ENCODE measurements at places on chromosomes 1 and 21. TPM values are rescaled to one million over a fixed set of nuclear protein-coding genes. Genes with fewer than 3 reads are reported as not detected.
A peak's percentile ranks its signal among the peaks of the same experiment; 100 is the strongest.

The TRIM46 gene
- total RNA-seq: not detected

GRCh38 chr1:224182057-224182865 lies 779 bp upstream of the DEGS1 start:
- H3K4me1 ChIP-seq: peaks cover 4% of the 10 kb centered on the region
- H3K36me3 ChIP-seq: no peaks in the 10 kb centered on the region
- H3K27me3 ChIP-seq: no peaks in the 10 kb centered on the region
- peak overlapping the region; percentile 70 for H3K4me3 ChIP-seq

The ZNF648 gene
- 0.80 TPM for total RNA-seq

The NCF2 gene
- 3.2 TPM for total RNA-seq

GRCh38 chr21:40667967-40668366 lies 179.0 kb downstream of the DSCAM start:
- no peak overlapping the region for H3K27ac ChIP-seq
- H3K27me3 ChIP-seq: no peaks in the 10 kb centered on the region

GRCh38 chr1:24427545-24427862 lies 11.9 kb downstream of the NIPAL3 start:
- no peaks in the 10 kb centered on the region for H3K27me3 ChIP-seq
- H3K4me3 ChIP-seq: no peak overlapping the region
- H3K4me1 ChIP-seq: no peaks in the 10 kb centered on the region
- no peak for DNase-seq

The CTNNBIP1 gene
- 27.1 TPM for total RNA-seq

The CFHR1 gene
- 0.85 TPM for total RNA-seq

- H3K27me3 ChIP-seq: no peaks in the 10 kb centered on the region
- DNase-seq: no peak
- H3K4me3 ChIP-seq: no peak overlapping the region
- H3K4me1 ChIP-seq: no peaks in the 10 kb centered on the region
Measured at GRCh38 chr1:107277022-107277421, 136.2 kb downstream of the NTNG1 start.

DNA sequence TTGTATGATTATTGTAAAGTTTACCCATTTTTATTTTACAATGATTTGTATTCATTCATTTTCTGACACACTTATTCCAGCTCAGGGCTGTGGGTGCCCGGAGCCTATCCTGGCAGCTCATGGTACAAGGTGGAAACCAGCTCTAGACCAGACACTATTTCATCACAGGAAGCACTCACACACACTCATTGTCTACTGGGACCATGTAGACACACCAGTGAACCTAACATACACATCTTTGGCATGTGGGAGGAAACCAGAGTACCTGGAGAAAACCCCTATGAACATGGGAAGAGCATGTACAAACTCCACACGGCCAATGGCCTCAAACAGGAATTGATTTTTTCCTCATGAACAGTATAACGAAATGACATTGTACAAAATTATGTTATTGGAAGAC lies 2.4 kb downstream of the DTL start:
- no peaks in the 10 kb centered on the region for H3K4me1 ChIP-seq
- H3K36me3 ChIP-seq: no peaks in the 10 kb centered on the region
- no peak overlapping the region for H3K4me3 ChIP-seq
- no peak for DNase-seq
- H3K27ac ChIP-seq: no peak overlapping the region

GRCh38 chr1:205572421-205572820 lies 59.4 kb downstream of the ELK4 start:
- H3K27me3 ChIP-seq: no peaks in the 10 kb centered on the region
- H3K36me3 ChIP-seq: no peaks in the 10 kb centered on the region
- peaks cover 1% of the 10 kb centered on the region for H3K4me1 ChIP-seq
- H3K27ac ChIP-seq: no peak overlapping the region

- H3K4me1 ChIP-seq: no peaks in the 10 kb centered on the region
- no peaks in the 10 kb centered on the region for H3K27me3 ChIP-seq
- no peaks in the 10 kb centered on the region for H3K36me3 ChIP-seq
- no peak overlapping the region for H3K27ac ChIP-seq
- DNase-seq: no peak
Measured at GRCh38 chr1:23889074-23889473, 21.0 kb upstream of the FUCA1 start.

DNA sequence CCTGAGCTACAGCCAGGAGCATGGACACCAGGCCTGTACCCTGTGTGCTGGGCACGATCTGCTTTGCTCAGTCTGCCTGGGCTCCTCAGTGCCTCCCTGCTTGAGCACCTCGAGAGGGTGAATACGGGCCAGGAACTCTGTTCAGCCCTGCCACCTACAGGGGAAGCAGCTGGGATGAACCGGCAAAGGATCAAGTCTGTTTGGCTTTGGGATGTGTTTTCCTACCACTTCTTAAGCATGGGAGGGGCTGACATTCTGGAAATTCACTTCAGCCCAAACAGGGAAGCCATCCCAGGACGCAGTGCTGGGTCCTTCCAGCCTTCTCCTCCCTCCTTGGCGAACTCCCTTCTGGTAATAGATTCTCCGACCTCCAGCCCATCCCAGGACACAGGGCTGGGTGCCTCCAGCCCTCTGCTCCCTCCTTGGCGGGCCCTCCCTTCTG lies 55.8 kb upstream of the SELENON start:
- H3K4me3 ChIP-seq: no peak overlapping the region
- no peaks in the 10 kb centered on the region for H3K36me3 ChIP-seq
- peaks cover 16% of the 10 kb centered on the region for H3K4me1 ChIP-seq
- no peaks in the 10 kb centered on the region for H3K27me3 ChIP-seq
- H3K27ac ChIP-seq: peak overlapping the region; percentile 26

DNA sequence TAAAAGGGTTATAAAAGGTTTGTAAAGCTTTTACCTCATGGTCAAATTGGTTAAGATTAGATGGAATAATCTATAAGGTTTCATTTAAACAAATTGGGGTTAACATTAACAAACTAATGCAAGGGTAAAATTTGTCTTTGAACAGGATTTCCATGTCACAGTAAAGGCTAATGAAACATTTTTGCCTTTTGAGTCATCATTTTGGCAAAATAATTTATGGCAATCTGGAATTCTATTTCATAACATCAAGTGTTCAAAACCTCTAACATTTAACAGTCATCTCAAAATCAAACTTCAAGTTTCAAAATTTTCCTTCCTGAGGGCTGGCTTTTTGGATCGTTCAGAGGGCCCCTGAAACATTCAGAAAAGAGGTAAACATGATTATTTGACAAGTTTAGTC lies 6.6 kb upstream of the CD46 start:
- no peak overlapping the region for H3K27ac ChIP-seq
- no peaks in the 10 kb centered on the region for H3K4me1 ChIP-seq
- DNase-seq: no peak
- H3K27me3 ChIP-seq: no peaks in the 10 kb centered on the region
- H3K4me3 ChIP-seq: no peak overlapping the region

The CA6 gene
- total RNA-seq: not detected

DNA sequence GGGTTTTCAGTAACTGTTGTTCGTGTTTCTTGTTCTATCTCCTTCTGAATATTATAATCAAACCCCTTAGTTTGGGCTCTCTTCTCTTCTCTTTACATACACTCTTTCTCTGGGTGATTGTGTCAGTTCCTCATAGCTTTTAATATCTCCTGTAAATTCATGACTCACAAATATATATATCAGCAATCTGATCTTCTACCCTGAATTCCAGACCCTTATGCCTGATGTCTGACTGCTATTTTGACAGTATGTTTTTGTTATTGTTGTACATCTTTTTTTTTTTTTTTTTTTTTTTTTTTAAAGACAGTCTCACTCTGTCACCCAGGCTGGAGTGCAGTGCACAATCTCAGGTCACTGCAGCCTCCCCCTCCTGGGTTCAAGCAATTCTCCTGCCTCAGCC lies 70.8 kb upstream of the MPC2 start:
- no peak for DNase-seq
- no peak overlapping the region for H3K27ac ChIP-seq
- no peak overlapping the region for H3K4me3 ChIP-seq
- no peaks in the 10 kb centered on the region for H3K27me3 ChIP-seq
- peaks cover 2% of the 10 kb centered on the region for H3K4me1 ChIP-seq

DNA sequence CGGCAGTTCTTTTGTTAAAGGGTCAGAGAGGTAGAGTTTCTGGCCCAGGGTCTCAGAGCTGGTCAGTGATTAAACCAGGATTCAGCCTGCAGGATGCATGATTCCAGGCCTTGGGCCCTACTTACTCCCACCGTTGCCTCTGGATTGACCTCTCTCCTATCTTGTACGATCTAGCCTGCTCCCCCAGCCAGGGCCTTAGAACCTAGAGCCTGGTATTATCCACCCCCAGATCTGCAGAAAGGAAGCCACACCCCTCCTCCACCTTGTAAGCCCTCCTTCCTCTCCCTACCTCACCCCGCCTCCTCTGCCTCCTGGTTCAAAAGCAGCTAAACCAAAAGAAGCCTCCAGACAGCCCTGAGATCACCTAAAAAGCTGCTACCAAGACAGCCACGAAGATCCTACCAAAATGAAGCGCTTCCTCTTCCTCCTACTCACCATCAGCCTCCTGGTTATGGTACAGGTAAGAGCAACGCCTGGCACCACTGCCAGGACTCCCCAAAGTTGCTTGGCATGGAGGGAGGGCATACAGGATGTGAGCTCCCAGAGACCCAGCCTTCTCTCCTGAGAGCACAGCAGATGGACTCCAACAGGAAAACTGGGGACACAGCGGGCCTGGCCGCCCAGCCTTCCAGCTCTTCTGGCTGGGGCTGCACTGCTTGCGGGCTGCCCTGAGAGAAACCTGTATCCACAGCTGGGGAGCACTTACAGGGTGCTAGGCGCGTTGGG lies at the start of gene CD52:
Gene CD52, plus strand, starts transcription at position 347 of the 726 bp plus-strand sequence. Its CDS starts 60 bp downstream, at position 407.
- no peak within 1 kb of the TSS for H3K4me3 ChIP-seq
- no peaks in the 10 kb centered on the region for H3K27me3 ChIP-seq
- H3K27ac ChIP-seq: no peak within 1 kb of the TSS
- DNase-seq: no peak

DNA sequence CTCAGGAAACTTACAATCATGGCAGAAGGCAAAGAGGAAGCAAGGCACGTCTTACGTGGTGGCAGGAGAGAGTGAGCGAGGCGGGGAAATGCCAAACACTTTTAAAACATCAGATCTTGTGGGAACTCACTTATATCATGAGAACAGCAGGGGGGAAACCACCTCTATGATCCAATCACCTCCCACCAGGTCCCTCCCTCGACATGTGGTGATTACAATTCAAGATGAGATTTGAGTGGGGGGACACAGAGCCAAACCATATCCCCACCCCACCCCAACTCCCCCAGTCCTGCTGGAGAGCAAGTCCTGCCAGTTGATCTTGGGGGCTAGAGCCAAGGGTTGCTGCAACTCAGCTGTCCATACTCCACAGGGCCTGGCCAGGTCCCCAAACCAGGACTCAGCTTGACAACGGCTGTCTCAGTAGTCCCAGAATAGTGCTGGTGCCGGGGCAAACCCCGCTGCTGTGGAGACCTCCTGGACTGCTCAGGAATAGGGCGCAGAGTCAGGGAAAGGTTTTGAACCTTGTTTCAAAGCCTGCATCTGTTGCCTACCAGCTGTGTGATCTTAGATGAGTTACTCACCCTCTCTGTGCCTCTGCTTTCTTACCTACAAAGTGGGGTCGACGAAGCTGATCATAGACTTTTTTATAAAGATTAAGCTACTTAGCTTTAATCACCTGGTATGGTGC lies 79.5 kb downstream of the STUM start:
- peaks cover 6% of the 10 kb centered on the region for H3K4me1 ChIP-seq
- H3K4me3 ChIP-seq: no peak overlapping the region
- H3K27ac ChIP-seq: no peak overlapping the region
- no peaks in the 10 kb centered on the region for H3K36me3 ChIP-seq

- H3K4me1 ChIP-seq: no peaks in the 10 kb centered on the region
- DNase-seq: no peak
- H3K4me3 ChIP-seq: no peak within 1 kb of the TSS
- peaks cover 2% of the 10 kb centered on the region for H3K27me3 ChIP-seq
Measured at GRCh38 chr1:2003541-2004131, at the start of gene CFAP74. CFAP74 (minus strand) TSS chr1:2003786; CDS start chr1:1990956, 12,830 bp downstream.

Measured in ovary (tissue), 10 donors.